ENCODE measurements at places on chromosomes 3 and 15.

DNA sequence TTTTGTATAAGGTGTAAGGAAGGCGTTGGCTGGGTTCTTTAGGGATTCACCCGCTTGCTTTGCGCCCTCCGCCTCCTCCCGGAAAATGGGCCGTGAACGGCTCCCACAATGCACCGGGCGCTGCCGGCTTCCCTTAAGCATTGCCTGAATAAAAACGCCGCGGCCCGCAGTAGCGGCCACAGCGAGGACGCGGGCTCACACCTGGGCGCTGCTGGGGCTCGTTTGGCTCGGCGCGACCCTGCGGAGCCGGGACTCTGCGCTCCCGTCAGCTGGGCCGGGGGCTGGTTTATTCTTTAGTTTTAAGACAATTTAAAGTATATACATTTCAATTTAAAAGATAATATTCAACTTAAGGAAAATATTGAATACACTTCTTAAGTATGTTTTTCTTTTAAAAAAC is 343.5 kb upstream of the RGMA start:
- DNase-seq = no peak

GRCh38 chr3:113668015-113668414 is 28.4 kb downstream of the USF3 start:
- DNase-seq = no peak

- DNase-seq = no peak
Observed at GRCh38 chr3:53198256-53198977, 37.4 kb downstream of the PRKCD start.

GRCh38 chr3:174524203-174524602 is 334.9 kb upstream of the NAALADL2 start:
- DNase-seq = no peak

- DNase-seq = no peak
Observed at GRCh38 chr3:120682095-120682681, at the start of gene HGD. Gene HGD (minus strand): TSS chr3:120682239. CDS start chr3:120682111, 128 bp downstream.

DNA sequence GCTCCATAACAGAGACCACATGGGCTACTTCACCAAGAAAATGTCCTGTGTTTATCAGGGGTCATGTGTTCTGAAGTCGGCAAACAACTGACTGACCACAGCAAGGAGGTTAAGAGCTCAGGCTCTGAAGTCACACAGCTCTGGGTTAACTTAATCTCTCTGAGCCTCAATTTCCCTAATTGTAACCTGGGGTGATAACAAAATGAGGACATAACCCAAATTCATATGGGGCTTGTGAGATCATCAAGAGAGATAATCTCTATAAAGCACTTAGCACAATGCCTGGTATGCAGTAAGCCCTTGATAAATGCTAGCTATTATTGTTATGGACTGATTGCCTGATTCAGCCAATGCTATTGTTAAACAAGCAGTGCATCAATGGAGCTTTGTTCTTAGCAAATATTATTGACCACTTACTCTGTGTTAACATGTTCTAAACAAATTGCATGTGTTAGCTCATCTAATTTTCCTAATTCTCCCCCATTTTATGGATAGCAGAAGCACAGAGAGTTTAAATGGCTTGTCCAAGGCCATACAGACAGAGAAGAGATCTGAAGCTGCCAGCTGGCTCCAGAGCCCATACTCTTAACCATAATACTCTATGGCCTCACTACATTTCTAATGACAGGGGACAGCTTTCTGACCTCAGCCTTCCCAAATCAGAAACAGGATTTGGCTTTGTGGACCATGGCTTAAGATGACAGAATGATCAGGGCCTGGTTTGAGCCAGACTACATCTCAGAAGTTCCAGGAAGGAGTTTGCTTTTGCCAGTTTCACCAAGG is 78.3 kb downstream of the SHQ1 start:
- no peak for DNase-seq

- DNase-seq = no peak
Observed at GRCh38 chr3:40248591-40248990, 60.9 kb upstream of the EIF1B start.

DNA sequence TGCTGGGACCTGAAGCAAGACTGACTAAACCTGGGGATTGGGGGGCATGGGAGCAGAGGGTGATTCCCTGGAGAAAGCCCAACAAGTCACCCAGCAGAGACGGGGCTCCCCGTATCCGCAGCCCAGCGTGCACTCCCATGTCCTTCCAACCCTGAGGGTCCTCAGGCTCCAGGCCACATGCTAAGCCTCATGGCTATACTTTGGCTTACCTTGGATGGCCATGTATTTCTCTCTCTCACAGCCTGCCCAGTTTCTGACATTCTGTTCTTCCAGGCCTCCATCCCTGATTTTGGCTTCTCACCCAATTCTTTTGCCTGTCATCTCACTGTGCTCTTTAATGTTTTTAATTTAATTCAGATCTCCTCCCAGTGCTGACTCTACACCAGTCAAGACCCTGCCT is 126.8 kb upstream of the CTDSPL start:
- DNase-seq = no peak

DNA sequence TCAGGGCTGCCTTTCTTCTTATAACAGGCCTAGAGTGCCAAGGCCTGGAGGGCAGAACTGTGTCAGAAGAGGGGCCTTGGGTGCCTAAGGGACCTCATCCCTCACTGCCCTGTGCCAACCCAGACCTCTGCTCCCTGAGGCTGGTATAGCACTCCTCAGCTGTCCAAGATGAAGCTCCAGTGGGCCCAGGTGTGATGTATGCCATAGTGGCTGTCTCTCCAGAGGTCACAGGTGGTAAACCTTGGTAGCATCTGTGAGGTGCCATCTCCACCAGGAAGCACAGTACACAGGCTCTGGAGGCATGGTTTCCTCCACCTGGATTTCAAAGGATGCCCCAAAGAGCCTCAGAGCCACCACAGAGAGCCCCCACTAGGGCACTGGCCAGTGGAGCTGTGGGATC is 12.3 kb upstream of the KLHL40 start:
- no peak for DNase-seq

DNA sequence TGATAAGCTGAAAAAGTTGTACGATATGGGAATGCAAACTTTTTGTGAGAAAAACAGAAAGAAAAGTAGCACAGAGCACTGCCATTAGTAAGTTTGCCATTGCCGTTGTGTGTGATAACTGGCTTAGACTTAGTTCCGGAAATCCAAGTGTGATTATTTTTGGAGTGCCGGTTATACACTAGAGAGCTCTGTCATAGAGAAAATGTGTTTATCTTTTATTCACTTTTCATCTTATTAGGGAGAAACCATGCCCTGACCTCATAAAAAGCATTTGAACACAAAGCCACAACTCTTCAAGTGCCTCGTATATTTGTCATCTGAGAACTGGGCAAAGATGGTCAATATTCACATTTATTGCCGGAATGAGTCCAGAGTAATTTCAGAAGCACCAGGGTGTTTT is 36.1 kb downstream of the CTDSPL start:
- DNase-seq = no peak

DNA sequence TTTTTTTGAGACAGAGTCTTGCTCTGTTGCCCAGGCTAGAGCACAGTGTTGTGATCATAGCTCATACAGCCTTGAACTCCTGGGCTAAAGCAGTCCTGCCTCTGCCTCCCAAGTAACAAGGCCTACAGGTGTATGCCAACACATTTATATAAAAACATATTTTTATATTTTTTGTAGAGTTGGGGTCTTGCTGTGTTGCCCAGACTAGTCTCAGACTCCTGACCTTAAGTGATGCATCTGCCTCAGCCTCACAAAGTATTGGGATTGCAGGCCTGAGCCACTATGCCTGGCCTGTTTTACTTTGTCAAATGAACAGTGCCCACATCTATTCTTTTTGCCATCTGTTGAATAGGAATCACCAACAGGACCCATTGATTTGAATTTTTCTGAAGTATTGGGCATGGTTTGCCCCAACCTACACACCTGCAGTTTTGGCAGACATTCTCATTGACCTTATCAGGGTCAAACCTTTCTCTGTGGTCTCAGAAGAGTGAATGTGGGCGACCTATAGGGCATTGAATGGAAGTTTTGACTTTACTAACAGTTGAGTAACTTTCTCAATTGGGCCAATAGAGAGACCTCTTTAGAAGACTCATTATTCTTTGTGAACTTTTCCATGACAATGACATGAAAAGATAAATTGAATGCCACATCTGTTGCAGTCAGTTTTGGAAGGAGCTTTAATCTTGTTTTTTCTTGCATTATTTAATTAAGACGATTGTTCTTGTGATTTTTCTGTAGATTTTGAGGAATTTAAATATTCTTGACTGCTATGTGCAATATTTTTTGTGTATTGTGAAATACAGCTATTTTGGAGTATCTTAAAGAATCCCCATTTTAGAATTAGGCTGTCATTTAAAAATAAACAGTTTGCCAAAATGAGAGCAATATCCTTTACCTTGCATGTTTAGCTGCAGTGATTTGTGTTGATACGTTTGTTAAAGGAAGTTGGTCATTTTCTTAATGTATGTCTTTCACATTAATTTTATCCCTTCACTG is 2.7 kb downstream of the IREB2 start:
- DNase-seq = no peak

DNA sequence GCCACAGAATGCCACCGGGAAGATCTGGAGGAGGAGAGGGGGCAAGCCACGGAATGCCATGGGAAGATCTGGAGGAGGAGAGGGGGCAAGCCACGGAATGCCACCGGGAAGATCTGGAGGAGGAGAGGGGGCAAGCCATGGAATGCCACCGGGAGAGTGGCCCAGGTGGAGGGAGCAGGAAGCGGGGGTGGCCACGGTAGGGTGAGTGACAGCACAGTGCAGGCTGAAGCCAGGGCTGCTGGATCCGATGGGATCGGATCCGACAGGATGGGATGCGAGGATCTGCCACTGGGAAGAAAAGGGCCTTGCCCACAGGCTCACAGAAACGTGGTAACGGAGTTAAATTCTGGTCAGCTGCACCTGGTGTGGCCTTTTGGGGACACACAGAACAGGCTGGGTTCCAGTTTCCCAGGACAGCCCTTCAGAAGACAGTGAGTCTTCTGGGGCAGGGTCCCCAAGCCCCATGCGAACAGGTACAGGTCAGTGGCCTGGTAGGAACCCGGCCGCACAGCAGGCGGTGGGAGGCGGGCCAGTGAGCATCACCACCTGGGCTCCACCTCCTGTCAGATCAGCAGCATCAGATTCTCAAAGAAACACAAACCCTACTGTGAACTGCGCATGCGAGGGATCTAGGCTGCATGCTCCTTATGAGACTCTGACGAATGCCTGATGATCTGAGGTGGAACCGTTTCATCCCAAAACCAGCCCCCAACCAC is 58.8 kb downstream of the XXYLT1 start:
- no peak for DNase-seq

- peak; percentile 60 for DNase-seq
Observed at GRCh38 chr3:115099134-115099985, 47.7 kb downstream of the ZBTB20 start.

DNA sequence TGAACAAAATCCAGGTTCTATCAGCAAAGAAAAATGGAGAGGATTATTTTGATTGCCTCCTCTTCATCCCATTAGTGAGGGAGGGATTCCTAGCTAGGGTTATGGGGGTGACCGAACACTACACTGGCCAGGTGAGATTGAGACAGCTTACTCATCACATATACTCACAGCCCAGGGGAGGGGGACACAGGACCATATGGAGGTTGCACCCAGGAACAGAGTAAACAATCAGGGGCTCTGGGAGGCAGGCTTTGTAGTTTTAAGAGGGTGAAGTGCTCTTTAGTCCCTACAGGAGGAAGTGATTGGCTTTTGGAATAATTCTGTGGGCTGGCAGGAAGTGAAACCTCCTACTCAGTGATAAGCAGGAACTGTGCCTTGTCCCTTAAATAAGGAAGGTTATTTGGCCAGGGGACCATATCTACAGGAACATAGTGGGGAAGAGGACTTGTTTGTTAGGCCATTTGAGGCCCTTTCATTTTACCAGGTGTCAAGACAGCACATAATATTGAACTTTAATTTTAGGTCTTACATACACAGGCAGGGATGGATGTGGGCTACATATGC is 17.5 kb upstream of the KCTD6 start:
- peak; percentile 5 for DNase-seq

- peak; percentile 51 for DNase-seq
Observed at GRCh38 chr15:63503739-63504246, 600 bp upstream of the USP3 start.

GRCh38 chr3:115666920-115667737 is 43.8 kb downstream of the GAP43 start:
- DNase-seq = no peak

- DNase-seq = no peak
Observed at GRCh38 chr15:74019734-74020133, 25.2 kb downstream of the PML start.

- peak; percentile 42 for DNase-seq
Observed at GRCh38 chr3:3200632-3201212, 21.2 kb upstream of the CRBN start.

DNA sequence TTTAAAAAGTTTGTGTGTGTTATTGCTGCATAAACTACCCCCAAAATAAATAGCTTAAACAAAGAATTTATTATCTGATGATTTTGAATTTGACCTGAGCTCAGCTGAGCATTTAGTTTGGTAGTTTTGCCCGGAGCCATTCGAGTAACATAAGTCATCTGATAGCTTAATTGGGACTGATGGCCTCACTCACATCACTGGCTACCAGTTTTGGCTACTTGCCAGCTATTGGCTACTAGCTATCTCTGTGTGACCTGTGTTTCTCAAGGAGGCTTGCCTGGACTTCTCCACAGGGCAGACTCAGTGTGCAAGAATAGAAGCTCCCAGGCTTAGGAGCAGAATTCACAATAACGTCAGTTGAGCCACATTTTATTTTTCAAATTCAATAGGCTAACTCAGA is 9.0 kb downstream of the CNTN3 start:
- no peak for DNase-seq

DNA sequence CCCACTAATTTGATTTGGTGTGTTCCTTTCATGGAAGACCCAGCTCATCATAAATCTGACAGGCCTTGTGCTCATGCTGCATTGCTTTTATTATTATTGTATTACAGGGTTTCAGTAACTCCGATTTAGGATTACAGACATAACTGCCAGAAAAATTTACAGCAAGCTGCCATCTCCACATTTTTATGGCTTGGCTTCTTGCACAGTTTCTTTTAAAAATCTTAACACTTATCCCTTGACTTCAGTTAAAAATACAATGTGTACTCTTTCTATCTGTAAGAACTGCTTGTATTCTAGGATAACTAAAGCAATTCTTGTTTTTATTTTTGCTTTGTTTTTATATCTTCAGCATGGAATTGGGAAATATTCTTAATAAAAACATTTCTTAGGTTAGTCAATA is 612.2 kb downstream of the DIPK2A start:
- DNase-seq = no peak

DNA sequence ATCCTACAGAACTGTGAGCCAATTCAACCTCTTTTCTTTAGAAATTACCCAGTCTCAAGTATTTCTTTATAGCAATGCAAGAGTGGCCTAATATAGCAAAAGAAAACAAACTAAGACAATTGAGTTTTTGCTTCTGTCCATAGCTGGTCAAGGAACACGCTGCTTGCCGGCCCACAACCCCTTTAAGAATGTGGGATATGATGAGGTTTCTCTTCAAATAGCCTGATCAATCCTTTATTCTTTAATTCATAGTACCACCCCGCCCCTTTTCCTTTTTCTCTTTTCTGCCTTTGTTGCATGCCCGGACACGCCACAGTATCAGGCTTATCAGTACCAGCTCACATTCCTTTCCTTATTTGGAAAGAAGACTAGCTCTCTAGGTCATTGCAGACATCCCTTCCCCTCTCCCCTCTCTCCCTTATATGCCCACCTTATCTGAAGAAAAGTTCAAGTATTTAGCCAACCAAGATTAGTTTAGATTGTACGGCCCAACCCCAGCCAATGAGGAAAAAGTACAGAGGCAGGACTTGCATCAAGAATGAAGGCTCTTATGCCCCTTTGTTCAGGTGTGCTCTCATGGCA is 404.5 kb downstream of the OCA2 start:
- no peak for DNase-seq
